ENCODE measurements at places on chromosomes 2 and 18.

DNA sequence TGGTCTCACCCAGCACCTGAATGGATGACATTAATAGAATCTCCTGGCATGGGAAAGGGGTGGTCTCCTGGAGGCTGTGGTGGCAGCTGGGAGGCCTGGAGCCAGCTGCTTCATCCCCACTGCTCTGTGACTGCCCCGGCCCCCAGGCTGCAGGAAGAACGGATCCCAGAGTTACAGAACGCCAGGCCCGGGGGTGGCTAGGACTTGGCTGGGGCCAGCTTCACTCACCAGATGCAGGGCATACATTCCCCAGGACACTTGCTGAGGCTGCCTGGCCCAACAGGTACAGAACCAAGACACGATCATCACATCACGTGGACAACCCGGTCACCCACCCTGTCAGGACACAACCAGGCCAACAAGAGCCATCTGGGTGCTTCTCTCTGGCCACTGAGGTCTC lies 178.6 kb upstream of the SALL3 start:
- DNase-seq, result no peak

DNA sequence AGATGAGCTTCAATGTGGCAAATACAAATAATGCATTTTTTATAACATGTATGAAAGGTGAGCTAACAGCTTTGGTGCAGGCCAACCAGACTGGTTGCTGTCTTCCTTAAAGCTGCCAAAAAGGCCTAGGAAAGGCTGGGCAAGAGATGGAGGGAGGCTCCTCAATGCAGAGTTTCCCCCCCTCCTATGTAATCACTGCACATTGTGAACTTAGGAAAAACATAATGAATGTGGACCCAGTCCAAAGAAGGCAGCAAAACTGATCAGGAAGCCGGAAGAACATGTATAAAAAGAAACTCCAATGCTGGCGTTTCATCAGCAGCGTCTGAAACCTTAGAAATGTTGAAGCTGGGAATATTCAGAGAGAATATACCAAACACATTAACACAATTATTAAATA lies 84.2 kb upstream of the LYPD6 start:
- no peak for DNase-seq

DNA sequence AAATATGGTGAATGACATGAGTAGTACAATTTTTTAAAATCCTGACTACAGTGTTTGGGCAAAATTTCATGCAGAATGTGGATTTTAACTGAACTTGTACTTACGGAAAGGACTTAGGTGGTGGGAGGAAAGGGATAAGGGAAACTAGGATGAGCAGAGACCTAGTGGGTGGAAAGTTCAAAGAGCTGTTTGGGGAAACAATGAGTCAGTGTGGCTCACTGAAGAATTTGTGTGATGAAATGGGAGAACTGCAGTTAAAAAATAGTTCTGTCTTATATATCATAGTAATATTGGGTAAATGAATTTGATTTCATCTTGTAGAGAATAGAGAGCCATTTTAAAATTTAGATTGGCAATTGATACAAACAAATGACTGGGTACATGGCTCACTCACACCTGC lies 220.1 kb upstream of the CTAGE1 start:
- no peak for DNase-seq

DNA sequence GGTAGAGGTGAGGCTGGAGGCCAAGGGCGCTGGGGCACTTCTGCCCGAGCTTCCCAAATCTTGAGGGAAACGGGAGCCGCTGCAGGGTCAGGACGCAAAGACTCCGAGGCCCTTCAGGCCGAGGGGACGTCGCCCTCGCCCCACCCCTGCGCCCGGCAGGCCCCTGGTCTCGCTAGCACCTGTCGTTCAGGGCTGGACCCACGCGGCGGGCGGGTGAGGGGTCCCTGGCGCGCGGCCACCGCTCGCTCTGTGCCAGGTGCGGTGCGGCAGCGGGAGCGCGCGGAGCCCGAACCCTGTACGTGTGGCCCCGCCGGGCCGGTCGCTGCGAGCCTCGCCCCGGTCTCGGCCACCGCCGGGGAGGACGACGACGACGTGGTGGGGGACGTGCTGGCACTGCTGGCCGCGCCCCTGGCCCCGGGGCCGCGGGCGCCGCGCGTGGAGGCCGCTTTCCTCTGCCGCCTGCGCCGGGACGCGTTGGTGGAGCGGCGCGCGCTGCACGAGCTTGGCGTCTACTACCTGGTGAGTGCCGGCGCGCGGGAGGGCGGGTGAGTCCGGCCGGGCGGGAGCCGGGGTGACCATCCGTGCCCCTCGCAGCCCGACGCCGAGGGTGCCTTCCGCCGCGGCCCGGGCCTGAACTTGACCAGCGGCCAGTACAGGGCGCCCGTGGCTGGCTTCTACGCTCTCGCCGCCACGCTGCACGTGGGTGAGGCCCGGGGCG lies 4.9 kb downstream of the ERFE start:
- DNase-seq, result no peak

GRCh38 chr2:64799592-64800252 lies 146.0 kb upstream of the SERTAD2 start:
- DNase-seq, result no peak

- no peak for DNase-seq
Measured at GRCh38 chr2:171880774-171881173, 13.3 kb downstream of the SLC25A12 start.

GRCh38 chr18:26383454-26384270 lies 157.4 kb downstream of the TAF4B start:
- DNase-seq, result no peak

DNA sequence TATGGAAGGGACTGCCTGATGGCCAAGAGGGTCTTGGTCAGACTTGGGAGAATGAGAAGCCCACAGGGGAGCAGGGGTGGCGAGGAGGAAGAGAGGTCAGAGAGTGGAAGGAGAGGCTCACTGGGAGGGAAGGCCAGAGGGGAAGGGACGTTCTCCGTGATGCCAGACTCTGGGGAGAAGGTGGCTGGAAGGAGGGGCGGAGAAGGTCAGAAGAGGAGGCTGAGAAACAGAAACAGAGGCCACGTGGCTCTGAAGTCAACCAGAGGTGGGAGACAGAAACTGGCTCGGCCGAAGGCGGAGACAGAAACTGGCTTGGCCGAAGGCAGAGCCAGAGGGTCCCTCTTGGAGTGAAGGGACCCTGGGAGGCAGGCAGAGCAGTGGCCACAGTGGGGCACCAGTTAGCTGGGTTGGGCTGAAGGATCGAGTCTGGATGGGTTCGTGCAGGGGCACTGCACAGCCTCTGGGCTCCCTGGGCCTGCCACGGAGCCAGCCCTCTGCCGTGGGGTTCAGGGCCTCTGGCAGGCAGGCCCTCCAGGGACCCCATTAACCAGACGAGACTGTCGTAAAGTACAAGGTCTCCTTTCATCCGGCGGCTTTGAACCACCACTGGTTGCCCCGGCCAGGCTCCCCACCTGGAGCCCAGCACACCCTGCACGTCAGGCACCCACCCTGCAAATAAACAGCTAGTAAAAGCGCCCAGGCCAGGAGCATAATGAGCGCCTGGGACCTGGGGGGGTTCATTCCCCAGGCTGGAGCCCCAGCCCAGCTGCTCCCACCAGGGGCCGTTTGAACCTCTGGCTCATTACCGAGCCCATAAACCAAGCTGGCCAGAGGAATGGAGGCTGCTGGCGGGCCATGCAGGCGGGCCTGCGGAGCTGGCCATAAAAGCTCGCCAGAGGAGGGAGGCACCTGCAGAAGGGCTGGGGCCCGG lies 218.8 kb downstream of the DYSF start:
- DNase-seq, result no peak

GRCh38 chr18:7417727-7418126 lies 149.4 kb upstream of the PTPRM start:
- no peak for DNase-seq

- no peak for DNase-seq
Measured at GRCh38 chr18:58998401-58999203, 133.9 kb downstream of the ZNF532 start.

- DNase-seq, result no peak
Measured at GRCh38 chr2:234702731-234703225, 205.9 kb upstream of the ARL4C start.

- DNase-seq, result no peak
Measured at GRCh38 chr2:65456886-65457285, 24.5 kb upstream of the SPRED2 start.

- no peak for DNase-seq
Measured at GRCh38 chr2:173400760-173401159, 46.1 kb downstream of the CDCA7 start.

GRCh38 chr2:202113571-202114142 lies 40.6 kb downstream of the KIAA2012 start:
- no peak for DNase-seq

- no peak for DNase-seq
Measured at GRCh38 chr2:39135690-39136259, 14.9 kb upstream of the SOS1 start.

- no peak for DNase-seq
Measured at GRCh38 chr18:68564351-68564750, 150.6 kb downstream of the TMX3 start.

GRCh38 chr2:166614029-166614428 lies 120.0 kb upstream of the SCN7A start:
- DNase-seq, result no peak

GRCh38 chr2:8627019-8627691 lies 54.7 kb upstream of the ID2 start:
- DNase-seq, result no peak

- no peak for DNase-seq
Measured at GRCh38 chr2:28717339-28717758, 34.3 kb upstream of the PPP1CB start.

GRCh38 chr18:13530033-13530878 lies 196.1 kb downstream of the FAM210A start:
- DNase-seq, result no peak

DNA sequence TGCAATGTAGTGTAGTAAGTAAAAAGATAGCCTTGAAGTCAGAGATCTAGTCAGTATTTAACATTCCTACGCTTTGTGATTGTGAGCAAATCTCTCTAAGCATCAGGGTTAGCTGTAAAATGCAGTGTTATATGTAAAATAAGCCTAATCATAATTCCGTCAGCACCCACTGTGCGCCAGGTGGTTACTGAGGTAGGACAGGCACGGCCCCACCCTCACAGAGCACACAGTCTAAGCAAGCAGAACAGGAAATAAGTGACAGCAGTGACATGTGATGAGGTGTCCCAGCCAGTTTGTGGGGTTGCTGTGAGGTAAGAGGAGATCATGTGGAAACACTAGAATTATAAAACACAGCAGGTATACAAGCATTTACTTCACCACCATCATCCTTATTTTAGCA lies 267.1 kb downstream of the ICOS start:
- no peak for DNase-seq

DNA sequence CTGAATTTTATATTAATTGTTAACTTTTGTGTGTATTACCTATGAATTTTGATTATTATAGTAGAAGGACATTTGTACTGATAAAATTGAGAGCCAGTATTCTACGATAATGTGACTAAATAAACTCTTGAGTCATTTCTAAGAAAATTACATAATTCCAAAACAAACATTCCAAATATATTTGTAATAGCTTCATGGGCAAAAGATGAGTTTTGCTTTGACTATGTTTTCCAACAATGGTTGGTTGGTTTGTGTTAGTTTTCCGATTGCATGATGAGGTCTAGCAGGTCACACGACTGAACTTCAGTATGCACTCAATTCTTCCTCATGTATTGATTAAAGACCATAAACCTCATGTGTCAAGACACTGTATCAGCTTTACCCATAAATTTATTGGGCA lies 71.7 kb upstream of the WDR75 start:
- no peak for DNase-seq

DNA sequence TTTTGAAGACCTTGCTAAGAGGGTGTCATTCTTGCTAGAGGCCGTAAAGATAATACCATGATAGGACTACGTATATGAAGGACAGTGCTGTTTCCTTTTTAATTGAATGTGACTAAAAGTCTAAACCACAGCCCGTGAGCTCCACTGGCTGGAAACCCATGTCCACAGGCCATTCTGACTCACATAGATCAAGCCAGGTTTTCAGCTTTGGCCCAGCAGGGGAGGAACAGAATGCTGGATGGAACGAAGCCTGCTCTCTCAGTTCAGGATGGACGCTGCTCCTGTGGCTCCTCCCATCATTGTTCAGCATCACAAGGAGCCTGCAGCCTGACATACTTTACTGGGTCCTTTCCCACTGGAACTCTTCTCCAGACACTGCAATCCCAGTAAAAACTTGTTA lies 47.6 kb downstream of the ALPK2 start:
- DNase-seq, result no peak

GRCh38 chr2:220163486-220163885 lies 536.1 kb downstream of the SLC4A3 start:
- no peak for DNase-seq

GRCh38 chr2:190207930-190208329 lies 111.7 kb downstream of the HIBCH start:
- no peak for DNase-seq

DNA sequence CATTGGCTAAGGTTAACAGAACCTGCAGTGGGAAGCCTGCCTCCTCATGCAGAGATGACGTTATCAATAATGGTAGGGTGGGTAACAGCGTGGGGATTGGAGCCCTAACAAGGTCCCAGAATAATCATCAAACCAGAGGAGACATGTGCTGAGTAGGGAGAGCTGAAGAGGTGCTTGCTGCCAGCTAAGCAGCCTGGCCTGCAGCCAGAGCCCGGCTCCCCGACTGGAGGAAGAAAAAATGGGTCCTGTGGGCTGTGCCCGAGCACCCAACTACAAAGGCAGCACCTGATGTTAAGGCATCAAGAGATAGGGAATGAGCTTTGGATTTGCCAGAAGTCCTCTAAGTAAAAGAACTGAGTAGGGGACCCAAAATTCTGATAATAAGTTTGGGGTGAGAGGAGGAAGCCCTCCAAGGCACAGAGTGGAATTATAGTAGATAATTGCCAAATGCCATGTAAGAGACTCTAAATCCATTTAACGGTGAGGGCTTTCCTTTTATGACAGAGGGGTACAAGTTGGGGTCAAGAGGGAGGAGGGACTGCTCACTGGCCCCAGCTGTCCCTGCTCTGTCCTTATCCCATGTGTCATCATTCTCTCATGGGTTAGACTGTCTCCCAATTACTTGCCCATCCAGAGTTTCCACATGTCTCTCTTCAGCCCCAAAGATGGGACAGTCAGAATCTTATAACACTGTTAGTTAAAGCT lies 156.1 kb downstream of the ANTXR1 start:
- DNase-seq, result no peak

DNA sequence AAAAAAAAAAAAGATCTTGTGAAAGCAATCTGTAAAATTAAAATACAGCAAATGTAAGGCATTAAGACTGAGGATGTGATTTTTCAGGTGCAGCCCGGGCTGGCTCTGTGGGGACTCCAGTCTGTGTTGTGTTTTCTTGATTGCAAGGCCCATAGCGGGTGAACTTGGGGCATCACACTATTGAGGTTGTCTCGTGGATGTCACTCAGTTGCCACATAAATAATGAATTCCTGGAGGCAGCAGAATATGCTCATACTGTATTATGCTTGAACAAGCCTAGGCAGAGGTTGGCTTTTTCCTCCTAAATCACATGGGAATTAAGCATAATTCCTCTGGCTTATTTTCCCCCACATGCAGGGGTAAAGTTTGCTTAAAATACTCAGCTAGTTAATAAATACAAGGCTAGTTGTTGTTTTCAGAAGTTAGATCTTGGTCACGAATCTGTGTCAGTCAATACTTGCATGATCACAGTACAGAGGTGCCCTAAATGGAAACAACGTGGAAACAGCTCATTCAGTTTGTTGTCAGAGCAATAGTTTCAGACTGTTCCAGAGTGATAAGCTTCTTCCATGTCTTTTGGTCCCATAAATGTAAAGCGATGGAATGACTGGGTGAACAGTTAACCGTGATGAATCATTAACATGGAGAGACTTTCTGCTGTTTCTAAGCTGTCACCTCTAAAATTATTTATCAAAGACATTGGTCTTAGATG lies 16.4 kb downstream of the GEMIN6 start:
- no peak for DNase-seq

Measured in D721Med (cell line).